Activated CD4-positive, alpha-beta T cell treated with anti-CD3 and anti-CD28 coated beads, Interleukin-2, amount 50 U/mL, for 48 hours (primary cell): ENCODE measurements at places on chromosomes 5 and 9.

- DNase-seq: no peak
Observed at GRCh38 chr9:99155736-99156135, 50.8 kb downstream of the TGFBR1 start.

DNA sequence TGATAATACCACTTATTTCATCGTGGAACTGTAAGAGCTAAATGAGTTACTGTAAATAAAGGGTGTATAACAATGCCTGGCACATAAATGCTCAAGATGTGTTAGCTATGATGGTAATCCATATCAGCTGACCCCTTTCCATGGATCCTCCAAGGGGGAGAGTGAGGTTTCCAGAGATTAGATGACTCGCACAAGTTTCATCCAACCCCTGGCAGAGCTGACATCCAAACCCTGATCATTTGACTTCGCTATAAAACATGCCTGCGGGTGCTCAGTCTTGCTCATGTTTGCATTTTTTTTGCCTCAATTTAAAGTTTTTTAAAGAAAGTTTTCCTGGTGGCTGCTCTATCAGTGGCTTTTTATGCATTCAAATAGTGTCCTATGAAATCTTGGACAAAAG is 145.7 kb upstream of the SMIM23 start:
- no peak for DNase-seq

GRCh38 chr9:1707291-1707690 is 307.9 kb upstream of the SMARCA2 start:
- DNase-seq: no peak

GRCh38 chr9:137828527-137829259 is 48.9 kb upstream of the CACNA1B start:
- no peak for DNase-seq

DNA sequence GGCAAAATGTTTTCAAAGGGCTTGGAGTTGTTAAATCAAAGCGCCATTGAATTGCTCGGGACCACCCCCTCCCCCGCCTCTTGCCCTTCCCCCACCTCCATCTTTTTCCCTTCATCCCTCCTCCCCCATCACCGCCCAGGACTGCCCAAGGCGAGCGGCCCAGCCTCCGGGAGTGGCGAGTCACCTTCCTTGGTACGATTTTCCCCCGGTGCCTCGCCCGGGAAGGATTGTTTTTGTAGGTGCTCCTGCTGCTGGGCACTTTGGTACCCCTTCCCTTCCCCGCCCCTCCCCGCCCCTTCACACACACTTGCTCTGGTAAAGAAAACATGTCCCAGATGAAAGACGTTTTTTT is 61.2 kb downstream of the TMEM174 start:
- no peak for DNase-seq
